ENCODE measurements at places on chromosomes 16 and 17.

DNA sequence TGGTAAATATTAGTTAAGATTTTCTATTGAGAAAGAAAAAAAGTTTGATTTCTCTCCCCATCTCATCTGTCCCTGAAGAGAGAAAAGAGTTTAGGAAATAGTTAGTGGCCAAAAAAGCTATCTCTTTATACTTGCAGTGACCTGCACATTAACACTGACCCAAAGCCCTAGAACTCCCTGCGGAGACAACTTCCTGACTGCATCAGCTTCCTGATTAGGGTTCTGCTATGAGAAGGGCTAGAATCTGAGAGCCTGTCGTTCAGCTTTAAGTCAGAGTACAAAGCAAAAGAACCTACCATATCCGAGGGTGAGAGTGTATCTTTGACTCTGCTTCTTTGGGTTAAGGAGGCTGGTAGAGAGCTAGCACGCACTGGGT lies 24.7 kb downstream of the LIMD2 start:
- DNase-seq, result no peak

- no peak for DNase-seq
Measured at GRCh38 chr16:83802135-83802534, 5.6 kb upstream of the HSBP1 start.

DNA sequence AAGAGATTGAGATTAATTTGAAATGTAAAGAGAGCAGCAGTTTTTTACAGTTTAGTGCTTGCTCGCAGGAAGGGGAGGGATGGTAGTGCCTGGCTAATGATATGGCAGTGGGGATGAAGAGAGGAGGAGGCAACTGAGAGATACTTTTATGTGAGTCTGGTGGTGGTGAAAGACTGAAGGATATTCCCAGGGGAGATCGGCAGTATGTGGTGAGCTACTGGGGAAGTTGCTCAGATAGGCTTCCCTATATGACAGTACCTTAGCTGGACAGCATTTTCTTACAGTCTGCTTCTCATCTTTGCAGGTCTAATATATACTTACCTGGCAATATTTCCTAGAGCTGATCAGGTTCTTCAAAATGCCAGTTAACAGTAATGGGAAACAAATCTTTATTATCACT lies 8.6 kb downstream of the CEP95 start:
- no peak for DNase-seq

DNA sequence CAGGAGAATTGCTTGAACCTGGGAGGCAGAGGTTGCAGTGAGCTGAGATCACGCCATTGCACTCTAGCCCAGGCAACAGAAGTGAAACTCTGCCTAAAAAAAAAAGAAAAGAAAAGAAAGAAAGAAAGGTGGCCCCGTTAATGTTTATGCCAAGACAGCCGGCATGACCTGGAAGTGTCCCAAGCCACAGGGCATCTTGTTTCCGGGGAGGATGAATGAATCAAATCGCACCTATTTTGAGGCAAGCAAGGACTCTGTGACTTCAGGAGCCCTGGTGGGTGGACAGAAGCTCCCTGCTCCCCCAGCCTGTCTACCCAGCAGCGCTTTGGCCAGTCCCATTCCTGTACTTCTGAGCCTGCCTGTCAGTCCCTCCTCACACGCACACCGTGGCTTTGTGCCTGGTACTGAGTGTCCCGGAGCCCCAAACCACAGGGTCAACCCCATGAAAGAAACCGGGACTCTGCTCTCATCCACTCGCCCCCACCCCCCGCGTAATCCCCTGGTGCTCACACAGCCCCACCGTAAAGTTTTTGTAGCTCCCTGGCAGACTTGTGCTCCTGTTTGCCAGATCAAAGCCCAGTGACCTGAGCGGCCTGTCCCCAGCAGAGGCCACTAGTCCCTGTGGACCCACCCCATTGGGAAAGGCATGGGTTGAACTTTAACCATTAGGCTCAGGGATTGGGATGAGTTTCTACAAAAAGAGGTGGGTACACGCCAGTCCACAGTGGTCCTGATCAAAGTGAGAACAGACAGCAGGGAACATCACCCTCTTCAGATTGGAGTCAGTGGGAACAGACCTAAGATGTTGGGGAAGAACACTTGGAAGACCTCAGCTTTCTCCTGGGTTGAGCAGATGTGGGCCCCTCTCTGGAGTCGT lies 19.3 kb downstream of the CD2BP2 start:
- no peak for DNase-seq

DNA sequence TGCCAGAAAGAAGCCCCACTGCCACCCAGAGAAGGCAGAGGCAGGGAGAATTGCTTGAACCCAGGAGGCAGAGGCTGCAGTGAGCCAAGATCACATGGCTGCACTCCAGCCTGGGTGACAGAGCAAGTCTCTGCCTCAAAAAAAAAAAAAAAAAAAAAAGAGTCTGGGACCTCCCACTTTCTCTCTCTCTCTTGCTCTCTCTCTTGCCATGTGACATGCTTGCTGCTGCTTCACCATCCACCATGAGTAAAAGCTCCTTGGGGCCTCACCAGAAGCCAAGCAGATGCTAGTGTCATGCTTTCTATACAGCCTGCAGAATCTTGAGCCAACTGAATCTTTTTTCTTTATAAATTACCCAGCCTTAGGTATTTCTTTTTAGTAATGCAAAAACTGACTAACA lies 21.5 kb upstream of the SRSF1 start:
- no peak for DNase-seq

- no peak for DNase-seq
Measured at GRCh38 chr17:8888704-8889302, 21.3 kb upstream of the PIK3R6 start.

DNA sequence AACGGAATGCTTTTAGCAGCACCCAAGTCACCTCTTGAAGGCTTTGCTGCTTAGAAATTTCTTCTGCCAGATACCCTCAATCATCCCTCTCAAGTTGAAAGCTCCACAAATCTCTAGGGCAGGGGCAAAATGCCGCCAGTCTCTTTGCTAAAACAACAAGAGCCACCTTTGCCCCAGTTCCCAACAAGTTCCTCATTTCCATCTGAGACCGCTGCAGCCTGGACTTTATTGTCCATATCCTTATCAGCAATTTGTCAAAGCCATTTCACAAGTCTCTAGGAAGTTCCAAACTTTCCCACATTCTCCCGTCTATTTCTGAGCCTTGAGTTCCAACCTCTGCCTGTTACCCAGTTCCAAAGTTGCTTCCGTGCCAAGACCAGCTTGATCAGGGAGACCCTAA lies 27.4 kb downstream of the TMC6 start:
- DNase-seq, result no peak

DNA sequence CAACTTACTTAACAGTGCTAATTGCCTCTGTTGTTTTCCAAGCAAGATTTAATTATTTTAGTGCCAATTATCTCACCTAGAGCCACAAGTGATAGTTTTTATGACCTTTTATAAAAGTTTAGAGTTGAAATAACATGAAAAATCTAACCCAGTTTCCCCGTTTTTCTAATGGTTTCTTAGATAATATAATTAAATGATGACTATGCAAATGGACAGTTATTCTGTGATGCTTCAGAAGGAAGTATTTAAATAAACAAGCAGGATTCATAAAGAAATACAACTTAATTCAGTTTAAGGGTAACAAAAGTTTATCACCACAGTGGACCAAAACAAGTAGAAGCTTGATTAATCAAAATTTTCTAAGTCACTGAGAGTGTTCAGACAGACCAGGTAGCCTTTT lies 721.2 kb upstream of the SOX9 start:
- no peak for DNase-seq

Measured in cerebellar nuclear complex (tissue), 1 donor.